ENCODE measurements at places on chromosomes 1 and 21.

GRCh38 chr1:42955311-42956063 is 3.2 kb downstream of the SLC2A1 start:
- no peak for DNase-seq

- DNase-seq, result no peak
These were observed 373.5 kb downstream of the RRAGC start for GRCh38 chr1:38486085-38486484.

- no peak for DNase-seq
These were observed 14.5 kb upstream of the GBP3 start for GRCh38 chr1:89037186-89037585.

- no peak for DNase-seq
These were observed 85.2 kb upstream of the HMCN1 start for GRCh38 chr1:185648858-185649589.

GRCh38 chr1:171911506-171911905 is 70.2 kb downstream of the DNM3 start:
- DNase-seq, result no peak

DNA sequence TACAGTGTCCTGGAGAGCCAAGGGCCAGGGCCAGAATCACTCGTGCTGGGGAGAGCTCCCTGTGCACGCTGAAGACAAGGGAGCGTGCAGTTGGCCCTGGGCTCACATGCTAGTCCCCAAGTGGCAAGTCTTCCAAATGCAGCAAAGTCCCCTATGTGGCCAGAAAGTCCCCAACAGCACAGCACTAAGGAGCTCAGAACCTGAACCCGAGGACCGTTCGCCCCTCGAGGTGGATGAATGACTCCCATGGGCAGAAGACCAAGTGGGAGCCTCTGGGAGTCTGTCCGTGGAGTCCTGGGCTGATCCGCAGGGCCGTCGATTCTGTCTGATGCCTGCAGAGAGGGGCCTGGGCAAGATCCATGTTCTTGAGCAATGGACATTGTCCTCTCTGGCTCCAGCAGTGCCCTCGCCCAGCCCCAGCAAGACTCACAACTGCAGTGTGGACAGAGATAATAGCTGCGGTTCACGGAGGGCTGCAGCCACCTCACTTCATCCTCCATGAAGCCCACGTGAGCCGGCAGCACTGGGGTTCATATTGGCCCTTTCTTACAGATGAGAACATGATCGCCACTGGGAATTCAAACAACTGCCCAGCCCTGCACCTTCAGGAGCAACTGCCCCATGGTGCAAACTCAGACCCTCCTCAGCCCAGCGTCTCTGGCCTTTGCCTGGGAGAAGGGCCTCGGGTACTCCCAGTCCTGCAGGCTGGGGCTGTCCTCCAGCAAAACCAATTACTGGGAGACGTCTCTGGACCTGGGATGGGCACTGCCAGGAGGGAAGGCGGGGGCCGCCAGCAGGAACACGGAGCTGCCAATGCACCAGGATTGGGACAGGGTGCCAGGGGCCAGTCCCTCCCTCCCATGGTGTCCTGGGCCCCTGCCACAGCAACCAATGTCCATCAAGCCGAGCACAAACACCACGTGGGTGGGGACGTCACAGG is 243.7 kb downstream of the NPHP4 start:
- no peak for DNase-seq

GRCh38 chr21:23725576-23725975 is 1881.7 kb downstream of the MRPL39 start:
- no peak for DNase-seq

DNA sequence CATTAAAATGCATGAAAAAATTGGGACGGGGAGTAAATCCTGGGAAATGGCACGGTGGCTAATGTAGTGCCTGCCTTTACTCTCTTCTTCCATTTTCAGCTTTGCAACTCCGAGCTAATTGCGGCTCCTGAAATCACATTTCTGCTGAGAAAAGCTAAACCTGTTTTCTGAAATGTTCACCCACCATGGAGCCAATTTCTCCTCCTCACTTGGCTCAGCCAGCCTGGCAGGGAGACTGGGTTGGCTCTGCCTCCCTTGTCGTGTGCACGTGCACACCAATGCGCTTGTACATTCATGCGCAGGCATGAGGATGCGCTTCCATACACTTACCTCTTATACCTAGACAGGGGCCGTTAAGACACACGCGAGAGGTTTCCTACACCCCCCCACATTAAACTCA is 165.4 kb downstream of the PLXNA2 start:
- no peak for DNase-seq

GRCh38 chr1:228487336-228488124 is at the start of gene RNF187:
Gene RNF187, plus strand, starts transcription at chr1:228487382.
- DNase-seq, result no peak

GRCh38 chr1:15737324-15738319 is 1.6 kb downstream of the SLC25A34 start:
- no peak for DNase-seq

DNA sequence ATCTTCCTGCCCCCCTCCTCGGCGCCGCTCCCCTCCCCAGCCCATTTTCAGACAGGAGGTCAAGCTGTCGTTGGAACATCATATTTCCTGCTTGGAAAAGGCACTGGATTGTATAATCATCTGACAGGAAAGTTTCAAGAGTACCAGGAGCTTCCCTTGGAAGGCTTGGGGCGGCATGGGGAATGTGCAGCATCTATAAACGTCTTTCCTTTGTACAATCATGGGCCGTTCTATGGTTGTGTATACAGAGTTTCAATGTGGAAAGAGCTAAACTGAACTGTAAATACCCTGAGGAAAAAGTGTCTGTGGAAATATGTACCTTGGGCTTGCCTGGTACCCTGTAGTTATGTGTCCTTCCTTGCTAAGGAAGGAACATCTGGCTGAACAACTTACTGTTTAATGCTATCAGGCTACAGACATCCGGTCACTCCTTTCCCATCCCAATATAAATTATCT is 368.1 kb upstream of the ADGRL2 start:
- DNase-seq, result no peak

DNA sequence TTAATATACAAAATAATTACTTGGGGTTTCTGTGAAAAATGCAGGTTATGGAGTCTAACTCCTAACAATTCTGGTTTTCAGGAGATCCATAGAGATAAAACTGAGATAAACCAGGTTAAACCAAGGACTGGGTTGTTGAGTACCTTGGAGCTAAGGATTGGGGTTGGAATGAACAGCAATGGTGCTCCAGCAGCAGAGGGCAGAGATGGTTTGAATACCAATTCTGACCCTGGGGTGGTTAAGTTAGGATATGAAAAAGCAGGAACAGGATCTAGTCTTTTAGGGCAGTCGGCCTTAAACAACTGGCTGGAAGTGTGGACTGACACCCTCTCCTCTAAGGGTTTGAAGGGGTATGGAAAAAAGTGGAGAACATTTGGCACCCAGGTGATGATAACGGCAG is 53.0 kb downstream of the UROD start:
- no peak for DNase-seq

DNA sequence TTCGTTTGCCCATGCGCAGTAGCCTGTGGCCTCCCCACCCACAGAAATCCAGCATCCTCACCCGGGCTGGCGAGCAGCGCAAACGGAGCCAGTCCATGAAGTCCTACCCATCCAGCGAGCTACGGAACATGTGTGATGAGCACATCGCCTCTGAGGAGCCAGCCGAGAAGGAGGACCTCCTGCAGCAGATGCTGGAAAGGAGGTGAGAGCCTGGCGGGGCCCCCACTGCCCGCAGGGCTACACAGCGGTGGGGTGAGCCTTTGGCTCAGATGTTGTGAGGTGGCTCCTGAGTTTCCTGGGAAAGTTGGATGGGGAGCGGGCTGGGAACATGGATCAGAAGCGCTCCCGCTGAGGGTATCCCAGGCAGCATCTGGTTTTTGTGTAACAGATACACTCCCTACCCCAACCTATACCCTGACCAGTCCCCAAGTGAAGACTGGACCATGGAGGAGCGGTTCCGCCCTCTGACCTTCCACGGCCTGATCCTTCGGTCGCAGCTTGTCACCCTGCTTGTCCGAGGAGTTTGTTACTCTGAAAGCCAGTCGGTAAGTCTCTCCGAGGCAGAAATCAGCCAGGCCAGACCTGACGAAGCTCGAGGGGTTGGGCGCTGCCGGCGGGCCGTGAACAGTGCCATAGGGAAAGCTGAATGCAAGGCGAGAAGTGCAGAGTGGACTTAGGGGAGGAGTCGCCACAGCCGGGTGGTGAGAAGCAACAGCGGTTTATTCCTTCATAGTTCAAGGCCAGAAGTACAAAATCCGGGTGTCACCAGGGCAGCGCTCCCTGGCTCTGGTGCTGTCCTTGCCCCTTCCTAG is 10.4 kb downstream of the NPPA start:
- DNase-seq, result no peak

DNA sequence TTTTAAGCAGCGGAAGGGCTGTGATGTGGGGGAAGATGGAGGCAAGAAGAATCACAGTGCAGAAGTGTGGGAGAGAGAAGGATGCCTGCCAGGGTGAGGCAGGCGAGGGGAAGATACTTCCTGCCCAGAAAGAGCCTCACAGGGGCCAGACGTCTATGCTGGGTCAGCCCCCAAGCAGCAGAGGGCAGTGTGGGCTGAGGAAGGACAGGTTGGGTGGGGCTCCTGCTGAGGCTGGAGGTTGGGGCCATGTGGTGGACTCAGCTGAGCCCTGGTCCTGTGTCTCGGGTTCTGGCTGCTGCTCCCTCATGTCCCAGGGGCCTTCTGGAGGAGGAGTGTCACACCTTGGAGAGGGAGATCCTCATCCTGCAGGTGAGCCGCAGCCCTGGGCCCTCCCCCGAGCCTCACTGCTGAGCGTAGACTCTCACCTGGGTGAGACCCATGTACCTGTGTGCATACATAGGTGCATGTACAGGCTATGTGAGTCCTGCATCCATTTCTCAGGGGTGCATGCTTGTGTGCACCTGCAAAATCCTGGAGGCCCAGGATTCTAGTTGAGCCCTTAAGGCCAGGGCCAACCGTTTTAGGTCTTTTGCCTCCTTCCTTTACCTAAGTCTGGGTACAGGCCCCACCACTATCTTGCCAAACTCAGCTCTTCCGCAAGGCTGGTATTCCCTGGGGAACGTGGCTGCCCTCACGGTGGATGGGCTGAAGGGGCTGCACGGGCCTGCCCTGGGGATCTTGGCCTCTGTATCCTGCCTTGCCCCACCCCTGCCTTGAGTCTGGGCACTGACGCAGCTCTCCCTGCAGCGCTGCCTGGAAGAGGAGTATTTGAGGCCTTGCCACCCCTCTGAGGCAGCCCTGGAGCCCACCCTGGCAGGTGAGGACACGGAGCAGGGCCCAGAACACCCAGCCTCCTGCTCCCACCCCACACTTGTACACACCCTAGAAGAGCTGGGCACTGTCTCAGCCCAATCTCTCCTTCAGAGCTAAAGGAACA is 3.7 kb downstream of the CCDC24 start:
- DNase-seq, result no peak

- no peak for DNase-seq
These were observed 415.7 kb downstream of the PTPRU start for GRCh38 chr1:29651684-29652665.

GRCh38 chr1:54323324-54323739 is 82.9 kb downstream of the SSBP3 start:
- DNase-seq, result no peak

DNA sequence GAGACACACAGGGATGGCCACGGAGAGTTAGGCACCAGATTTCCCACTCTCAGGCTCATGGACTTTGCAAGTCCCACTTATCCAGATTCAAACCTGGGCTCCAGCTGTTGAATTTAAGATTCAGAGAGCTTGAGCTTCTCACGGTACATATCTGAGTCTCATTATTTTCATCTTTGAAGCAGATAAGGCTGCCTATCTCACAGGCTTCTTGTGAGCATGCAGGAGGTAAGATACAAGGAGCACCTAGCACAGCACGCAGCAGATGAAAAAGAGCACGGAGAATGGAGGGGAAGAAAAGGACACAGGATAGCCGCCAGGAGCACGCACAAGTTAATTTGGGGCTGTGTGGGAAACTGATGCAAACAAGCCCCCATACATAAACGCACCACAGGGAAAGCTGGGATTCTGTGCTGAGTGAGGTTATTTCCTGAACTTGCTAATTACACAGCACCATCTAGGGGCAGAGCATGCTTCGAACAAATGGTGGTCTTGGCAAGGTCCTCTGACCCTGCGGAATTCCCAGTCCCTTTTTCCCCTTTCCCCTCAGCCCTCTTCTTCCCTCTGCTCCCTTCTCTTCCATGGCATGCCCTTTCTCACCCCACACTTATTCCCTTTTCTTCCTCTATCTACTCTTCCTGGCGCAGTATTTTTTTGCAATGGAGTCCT is 134.7 kb upstream of the VANGL1 start:
- no peak for DNase-seq

- DNase-seq, result no peak
These were observed 2.0 kb downstream of the LRRN2 start for GRCh38 chr1:204683284-204684205.

GRCh38 chr1:59017501-59018231 is 233.8 kb upstream of the JUN start:
- DNase-seq, result no peak

- DNase-seq, result no peak
These were observed 8.5 kb upstream of the MTMR11 start for GRCh38 chr1:149945206-149945605.

All from NCI-H1105 (cell line).